NCI-H1105 treated with DMSO at 0.1 percent for 48 hours (cell line): ENCODE measurements at places on chromosomes 11 and 22.

DNA sequence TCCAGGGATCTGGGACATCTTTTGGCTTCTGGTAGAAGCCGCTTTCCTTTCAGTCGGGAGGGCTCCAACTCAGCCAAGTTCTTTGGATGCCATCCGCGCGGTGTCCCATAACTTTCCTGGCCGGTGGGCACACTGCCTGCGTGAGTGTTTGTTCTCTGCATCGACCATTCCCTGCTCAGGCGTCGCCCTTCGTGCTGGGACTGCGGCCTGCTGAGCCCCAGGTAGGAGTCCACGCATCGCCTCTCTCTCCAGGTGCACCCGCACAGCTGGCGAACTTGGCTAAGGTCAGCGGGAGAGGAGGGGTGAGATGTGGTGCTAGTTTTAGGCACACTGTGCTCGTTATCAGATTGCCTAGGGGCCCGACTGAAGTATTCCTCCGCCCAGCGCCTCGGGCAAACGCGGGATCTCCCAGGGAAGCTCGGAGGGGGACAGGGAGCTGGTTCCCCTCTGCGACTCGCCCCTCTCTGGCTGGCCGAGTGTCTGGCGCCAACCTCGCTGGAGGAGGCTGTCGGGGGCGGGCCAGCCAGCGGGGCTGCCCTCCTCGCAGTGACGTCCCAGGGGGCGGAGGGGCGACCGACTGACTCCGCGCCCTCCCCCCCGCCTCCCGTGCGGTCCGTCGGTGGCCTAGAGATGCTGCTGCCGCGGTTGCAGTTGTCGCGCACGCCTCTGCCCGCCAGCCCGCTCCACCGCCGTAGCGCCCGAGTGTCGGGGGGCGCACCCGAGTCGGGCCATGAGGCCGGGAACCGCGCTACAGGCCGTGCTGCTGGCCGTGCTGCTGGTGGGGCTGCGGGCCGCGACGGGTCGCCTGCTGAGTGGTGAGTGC, at the start of gene LAYN:
Gene LAYN (plus strand): TSS at position 607 of the 823 bp plus-strand sequence. CDS start 124 bp downstream, at position 731.
- DNase-seq, result peak; percentile 49

- DNase-seq, result no peak
These were observed 22.0 kb downstream of the FAT3 start for GRCh38 chr11:92246630-92247029.

- no peak for DNase-seq
These were observed 7.7 kb downstream of the SLC37A2 start for GRCh38 chr11:125070699-125071254.

GRCh38 chr11:78732246-78732645, 157.6 kb upstream of the NARS2 start:
- DNase-seq, result no peak

GRCh38 chr11:10669258-10670033, 24.1 kb downstream of the IRAG1 start:
- DNase-seq, result peak; percentile 59

DNA sequence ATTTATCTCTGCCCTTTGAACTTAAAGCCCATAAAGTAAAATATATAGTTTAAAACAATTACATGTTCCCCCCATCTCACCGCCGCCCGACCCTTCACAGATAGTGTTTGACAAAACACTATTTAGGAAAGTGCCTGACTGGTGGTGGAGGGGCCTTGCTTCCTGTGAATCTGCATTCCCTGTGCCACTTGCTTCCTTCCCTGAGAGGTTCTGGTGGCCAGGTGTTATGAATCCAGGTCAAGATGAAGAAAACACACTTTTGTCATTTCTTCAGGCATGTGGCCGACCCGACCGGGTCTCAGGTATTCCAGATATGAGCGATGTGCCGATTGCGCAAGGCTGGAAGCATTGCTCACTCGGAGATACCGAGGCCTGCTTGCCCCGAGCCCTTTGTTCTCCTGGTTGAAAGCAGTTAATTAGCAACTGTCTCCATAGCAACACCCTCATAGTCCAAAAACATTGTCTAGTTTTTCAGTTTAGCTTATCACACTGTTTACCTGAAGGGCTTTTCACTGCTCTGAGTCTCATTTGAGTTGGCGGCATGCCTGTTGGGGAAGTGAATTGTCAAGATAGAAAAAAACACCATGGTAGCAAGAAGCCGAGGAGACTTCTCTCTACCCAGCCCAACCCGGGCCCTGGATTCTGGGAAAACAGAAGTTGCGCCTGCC, 128.3 kb downstream of the TEAD1 start:
- peak; percentile 100 for DNase-seq

DNA sequence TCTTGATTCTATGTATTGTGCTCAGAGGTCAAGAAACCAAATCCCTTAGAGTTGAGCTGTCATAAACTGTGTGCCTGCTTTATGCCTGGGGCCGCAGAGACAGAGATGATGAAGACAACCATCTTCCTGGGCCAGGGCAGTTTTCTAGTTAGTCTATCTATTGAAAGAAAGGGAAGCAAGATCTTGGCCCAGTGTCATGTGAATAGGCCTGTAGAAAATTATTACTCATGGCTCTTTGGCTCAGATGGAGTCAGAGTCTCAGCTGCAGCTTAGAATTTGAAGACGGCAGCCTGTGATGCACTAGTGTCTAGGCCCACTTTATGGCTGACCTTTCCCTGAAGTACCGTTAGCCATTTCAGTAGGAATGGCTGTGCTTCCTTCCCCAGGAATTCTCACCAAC, 112.0 kb downstream of the DBX1 start:
- DNase-seq, result no peak

DNA sequence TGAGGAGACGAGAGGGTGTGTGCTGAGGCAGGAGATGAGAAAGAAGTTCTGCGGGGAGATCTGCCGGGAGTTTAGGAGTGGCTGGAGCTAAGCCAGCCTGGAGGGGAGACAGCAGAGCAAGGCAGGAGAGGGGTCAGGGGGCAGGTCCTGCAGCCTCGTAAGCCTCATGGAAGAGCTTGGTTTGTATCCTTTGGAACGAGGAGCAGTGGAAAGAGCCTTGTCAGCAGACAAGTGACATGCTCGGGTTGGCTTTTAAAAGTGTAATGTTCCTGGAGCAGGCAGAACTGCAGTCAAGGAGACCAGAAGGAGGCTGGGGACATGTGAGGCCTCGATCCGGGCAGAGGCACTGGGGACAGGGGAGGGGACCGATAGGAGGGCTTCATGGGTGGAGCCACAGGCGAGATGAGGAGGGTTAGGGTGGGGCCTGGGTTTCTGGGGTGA, 21.4 kb upstream of the TUB start:
- no peak for DNase-seq

- DNase-seq, result no peak
These were observed 77.9 kb upstream of the ANO1 start for GRCh38 chr11:70000228-70000627.

DNA sequence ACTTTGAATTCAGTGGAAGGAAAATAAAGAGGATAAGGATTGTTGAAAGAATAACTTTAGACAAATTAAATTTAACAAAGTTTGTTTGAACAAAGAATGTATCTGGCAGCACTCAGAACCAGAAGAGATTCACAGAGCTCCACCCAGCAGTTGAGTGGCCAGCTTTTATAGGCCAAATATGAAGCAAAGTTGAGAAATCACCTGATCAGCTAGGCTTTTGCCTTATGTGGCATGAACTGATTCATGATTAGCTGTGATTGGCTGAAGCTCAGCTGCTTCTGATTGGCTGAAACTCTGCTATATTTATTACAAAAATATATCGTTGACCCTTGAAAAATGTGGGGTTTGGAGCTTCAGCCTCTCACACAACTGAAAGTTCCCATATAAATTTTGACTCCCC, 62.6 kb downstream of the PIWIL4 start:
- no peak for DNase-seq

DNA sequence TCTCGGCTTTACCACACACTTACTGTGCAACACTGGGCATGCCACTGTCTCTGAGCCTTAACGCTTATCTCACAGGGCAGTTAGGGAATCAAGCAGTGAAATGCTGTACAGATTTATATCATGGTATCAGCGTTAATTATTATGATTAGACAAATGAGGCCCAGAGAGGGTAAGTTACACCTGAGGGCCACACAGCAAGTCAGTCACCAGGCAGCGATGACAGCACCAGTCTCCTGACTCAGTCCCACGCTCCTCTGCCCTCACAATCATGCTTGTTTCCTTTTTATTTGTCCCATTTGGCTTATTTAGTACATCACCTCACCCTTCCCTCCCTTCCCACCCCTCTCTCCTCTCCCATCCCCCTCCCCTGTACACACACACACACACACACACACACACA, 12.2 kb downstream of the CHRDL2 start:
- DNase-seq, result no peak

DNA sequence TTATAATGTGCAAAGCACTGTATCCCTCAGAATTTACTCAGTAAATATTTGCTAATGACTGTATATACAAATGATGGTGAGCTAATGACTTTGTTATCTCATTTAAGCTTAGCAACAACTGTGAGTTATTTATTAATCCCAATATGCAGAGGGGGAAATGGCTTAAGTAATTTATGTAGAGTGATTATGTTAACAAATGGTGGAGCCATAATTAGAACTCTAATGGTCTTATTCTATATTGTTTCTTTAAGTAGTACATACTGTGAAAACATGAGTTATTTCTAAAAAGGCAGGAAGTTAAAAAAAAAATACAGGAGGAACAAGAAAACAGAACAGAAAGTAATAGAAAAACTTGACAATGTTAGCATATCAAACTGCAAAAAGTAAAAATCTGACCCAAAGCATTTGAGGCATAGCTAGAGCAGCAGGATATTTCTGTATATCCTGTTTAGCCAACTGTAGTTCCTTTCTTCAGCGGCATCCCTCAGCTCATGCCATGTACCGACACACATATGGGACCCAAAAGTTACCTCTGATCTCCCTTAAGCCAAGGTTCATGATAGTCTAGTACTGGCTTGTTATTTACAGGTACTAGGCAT, 94.2 kb downstream of the FCHSD2 start:
- no peak for DNase-seq

DNA sequence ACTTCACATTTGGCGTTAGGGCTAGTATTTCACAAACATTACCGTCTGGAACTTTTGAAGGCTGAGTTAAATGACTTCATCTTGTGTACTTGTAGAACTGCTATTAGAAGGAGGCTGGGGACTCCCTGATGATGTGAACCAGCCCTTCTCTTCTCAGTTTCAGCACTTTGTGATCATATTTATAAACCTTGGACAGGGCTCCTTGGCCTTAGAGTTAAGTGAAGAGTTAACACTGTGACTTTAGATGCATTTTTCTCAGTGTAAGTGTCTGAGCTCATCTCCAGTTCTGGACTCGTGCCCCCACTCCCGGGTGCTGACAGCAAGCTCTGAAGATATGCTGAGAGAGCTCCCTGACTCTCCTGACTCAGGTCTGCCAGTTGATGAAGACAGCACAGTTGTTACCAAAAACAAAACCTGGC, 8.4 kb downstream of the MIAT start:
- DNase-seq, result no peak

GRCh38 chr22:39946503-39947219, 13.5 kb upstream of the TMA7B start:
- DNase-seq, result no peak

GRCh38 chr22:48677621-48678020, 1150.1 kb downstream of the BRD1 start:
- DNase-seq, result no peak

GRCh38 chr11:114237321-114238280, 58.6 kb upstream of the NNMT start:
- no peak for DNase-seq

GRCh38 chr22:25197340-25197739, 2.3 kb upstream of the CRYBB3 start:
- DNase-seq, result no peak

DNA sequence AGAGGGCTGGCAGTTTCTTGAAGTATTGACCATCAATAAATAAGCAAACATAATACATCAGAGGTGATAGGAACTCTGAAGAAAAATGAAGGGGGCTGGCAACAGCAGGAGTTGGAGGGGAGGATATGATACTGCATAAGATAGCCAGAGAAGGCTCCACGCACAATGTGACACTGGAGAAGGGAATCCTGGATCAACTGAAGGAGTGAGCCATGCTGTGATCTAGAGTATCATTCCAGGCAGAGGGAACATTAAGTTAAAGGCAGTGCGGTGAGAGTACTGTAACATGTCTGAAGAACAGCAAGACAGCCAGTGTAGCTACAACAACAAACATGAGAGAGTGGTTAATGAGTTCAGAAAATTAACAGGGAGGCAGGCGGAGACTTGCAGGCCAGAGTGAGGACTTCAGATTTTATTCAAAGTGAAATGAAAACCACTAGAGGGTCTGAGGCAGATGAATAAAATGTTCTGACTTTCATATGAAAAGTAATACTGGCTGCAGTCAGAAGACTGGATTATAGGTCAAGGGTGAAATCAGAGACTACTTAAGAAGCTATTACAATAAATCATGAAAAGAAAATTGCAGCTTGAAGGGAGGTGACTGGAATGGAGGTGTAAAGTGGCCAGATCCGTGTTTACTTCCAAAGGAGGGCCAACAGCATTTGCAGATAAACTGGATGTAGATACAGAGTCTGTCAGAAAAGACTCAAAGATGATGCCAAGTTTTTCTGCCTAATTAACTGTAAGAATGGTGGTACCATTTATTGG, 49.4 kb downstream of the RRAS2 start:
- DNase-seq, result peak; percentile 85

GRCh38 chr22:18024276-18024939, at the start of gene MICAL3:
TSS of gene MICAL3 (minus strand) at chr22:18024561. CDS start at chr22:17906812, 117,749 bp downstream.
- DNase-seq, result peak; percentile 55

DNA sequence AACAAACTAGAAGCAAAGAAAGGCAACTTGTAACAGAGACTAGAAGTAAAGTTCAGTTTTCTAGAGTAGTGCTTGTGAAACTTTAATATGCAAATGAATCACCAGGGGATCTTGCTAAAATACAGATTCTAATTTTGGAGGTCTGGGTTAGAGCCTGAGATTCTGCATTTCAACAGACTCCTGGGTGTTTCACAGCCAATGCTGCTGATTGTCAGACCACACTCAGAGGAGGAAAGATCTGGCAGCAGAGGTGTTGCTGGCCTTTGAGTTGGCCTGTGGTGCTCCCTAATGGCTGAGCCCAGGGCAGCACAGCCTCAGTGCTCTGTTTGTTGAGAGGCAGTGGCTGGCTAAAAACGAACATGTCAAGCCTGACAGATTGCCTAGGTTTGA, 5.4 kb downstream of the CRY2 start:
- no peak for DNase-seq

DNA sequence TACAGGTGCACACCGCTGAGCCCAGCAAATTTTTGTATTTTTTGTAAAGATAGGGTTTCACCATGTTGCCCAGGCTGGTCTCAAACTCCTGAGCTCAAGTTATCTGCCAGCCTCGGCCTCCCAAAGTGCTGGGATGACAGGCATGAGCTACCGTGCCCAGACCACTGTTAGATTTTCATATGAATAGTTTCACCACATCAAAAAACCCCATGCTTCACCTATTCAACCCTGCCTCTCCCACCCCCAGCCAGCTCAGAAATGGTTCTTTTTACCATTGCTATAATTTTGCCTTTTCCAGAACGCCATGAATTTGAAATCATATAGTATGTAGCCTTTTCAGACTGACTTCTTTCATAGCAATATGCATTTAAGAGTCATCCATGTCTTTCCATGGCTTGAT, 37.9 kb downstream of the CDPF1 start:
- no peak for DNase-seq

DNA sequence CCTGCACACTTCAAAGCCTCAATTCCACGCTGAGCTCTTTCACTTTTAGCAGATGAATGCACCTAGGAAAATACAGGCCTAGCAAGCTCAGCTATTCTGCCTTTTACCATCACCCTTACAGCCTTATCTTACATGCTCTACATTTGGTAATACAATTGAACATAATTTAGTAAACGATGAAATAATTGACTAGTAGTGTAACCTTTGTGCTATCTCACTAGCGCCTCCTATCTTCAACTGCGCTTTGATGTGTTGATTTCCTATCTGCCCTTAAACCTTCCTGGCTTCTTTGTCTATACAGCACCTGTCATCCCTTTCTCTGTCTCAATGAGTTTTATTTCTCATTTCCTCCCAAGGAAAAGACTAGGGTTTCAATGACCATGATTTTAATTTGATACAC, 149.7 kb downstream of the LRRC4C start:
- no peak for DNase-seq

GRCh38 chr11:126938718-126939117, 61.9 kb downstream of the KIRREL3 start:
- no peak for DNase-seq
